ENCODE measurements at places on chromosomes 6 and 20.

- DNase-seq = no peak
Observed at GRCh38 chr20:1842281-1842680, 52.9 kb upstream of the SIRPA start.

DNA sequence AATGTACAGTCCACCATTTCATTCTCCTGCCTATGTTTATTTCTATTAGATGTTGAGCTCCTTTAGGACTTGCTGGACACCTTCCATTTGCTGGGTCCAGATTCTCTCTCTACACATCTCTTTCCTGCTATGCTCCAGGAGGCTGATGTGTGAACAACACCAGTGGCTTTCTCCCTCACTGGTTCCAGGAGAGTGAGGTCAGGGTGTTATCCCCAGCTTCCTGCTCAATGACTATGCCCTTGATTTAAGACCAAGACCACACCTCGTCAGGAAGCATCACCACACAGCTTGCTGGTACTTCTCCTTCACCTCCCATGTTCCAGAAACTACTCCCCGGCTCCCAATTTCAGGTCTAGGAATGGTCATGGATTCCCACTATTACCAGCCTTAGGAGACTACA is 31.3 kb upstream of the E2F3 start:
- no peak for DNase-seq

DNA sequence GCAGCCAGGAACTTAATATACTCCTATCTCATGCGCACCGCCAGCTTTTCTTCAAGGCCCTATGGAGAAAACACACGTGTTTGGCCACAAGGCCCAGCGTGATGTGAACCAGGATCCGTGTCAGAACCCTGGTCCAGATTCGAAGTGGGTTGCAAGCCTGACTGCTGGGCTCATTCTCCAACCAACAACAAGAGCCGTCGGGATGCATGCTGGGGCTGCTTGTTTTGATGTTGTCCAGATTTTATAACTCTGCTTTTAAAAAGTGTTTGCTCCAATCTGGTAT is 463 bp upstream of the SLC22A2 start:
- DNase-seq = no peak

- DNase-seq = no peak
Observed at GRCh38 chr20:37901240-37901639, 1.7 kb upstream of the VSTM2L start.

DNA sequence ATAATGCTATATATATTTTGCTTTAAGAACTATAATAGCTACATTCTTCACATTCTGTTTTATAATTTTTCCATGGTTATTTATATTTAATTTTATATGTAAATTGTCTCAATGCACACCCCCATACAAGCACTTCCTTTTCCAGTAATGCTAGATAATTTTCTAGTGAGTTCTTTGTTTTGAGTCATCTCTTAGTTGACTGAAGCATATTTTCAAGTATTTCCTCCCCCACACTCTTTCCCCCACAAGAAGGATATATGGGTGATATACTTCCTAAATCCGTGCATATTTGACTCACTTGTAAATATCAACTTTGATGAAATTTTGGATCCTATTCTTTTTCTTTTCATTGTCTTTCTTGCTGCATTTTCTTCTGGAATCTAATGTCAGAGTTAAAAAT is 82.1 kb upstream of the SRSF6 start:
- DNase-seq = no peak

DNA sequence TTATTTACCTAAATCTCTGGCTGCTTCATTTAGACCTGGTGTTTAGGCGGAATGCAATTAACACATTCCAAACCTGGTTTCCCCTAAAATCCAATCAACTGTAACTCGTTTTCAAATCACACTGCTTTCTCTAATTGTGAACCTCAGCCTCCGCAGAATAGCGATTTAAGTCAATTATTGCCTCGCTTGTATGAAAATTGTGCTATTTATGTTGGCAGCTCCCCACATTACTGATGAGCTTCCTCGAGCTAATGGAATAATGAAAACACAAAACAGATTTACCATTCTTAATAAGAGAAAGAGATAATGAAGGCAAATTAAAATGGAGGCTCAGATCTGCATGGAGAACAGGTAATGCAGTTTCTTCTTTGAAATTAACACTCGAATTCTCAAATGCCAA is 67.9 kb downstream of the SLC2A10 start:
- DNase-seq = no peak

DNA sequence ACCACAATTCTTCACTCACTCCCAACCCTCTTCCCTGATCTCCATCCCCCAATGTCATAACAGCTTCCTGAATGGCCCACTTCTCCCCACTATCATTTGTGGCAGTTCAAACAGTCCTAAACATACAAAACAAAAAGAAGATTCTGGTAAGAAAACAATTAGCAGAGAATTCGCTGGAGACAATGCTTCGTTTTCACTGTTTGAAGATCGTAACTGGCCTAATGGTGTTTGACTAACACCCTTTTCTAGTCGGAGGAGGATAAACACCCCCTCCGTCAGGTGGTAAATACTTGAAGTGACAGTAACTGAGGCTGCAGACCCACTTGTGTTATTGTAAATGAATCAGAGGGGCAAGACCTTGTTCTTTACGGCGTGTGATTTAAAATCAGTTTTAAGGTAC is 3.8 kb downstream of the EYA2 start:
- DNase-seq = peak; percentile 16

DNA sequence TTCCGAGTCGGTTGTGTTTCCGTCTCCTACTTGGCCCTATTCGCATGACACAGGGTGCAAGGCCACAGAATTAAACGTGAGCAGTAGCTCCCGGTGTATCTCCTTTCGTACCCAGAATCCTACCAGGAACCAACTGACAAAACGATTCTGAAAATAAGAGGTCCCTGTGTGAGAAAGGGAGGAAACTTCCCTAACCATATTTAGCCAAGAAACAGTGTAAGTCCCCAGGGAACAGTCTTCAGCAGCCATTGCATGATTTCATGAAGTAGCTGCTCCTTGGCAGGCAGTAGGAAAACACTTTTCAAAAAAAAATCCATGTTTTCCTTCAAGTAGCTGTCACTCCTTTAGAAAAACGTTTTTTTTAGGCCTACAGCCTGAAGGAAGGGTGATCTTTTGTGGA is 46.9 kb downstream of the PDE10A start:
- DNase-seq = no peak

DNA sequence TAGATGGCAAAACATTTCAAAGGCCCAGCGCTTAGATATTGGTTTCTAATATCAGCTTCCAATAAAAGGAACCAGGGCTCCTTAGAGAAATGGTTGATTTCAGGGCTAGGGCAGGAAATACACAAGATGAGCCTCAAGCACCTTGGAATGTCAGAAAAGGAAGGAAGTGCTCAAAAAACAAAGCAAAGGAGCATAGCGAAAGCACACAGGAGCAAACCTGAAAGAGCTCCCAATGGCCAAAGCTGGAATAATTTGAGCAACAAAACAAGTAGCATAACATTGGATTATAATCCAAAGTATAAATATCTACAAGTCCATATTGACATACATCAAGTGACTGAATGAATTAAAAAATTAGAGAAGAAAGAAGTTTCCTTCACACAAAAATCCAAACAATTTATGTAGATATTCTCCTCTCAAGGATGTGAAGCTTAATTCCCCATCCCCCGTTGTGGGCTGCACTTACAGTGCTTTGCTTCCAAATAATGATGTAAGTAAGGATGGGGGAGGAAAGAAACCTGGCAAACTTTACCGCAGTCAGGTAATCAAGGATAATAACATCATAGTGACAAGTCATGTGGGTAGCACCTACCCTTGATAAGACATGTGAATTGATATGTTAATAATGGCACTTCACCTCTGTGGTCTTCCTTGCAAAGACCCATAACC is 132.9 kb upstream of the DST start:
- no peak for DNase-seq

GRCh38 chr6:135941275-135942025 is 89.9 kb downstream of the PDE7B start:
- DNase-seq = no peak

DNA sequence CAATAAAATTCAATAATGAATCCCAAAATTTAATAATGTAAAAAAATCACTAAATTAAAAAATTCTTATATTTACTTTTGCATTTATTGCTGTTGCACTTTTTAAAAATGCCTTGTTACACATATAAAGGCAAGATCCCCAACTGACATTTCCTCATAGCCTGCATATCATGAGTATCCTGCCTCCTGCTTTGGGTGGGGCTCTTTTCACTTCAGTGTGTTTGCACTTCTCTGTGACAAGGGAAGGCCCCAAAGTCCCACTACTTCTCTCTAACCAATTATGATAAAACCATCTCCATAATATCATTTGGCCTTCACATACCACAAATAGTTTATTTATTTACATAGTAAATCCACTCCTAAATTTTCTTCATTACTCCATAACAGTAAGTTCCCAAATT is 446.1 kb upstream of the MARCKS start:
- DNase-seq = no peak

- DNase-seq = no peak
Observed at GRCh38 chr6:142699391-142699790, 245.6 kb downstream of the HIVEP2 start.

- DNase-seq = no peak
Observed at GRCh38 chr6:133394630-133395029, 153.5 kb downstream of the EYA4 start.

GRCh38 chr20:22974354-22974753 is 60.8 kb upstream of the SSTR4 start:
- DNase-seq = no peak

DNA sequence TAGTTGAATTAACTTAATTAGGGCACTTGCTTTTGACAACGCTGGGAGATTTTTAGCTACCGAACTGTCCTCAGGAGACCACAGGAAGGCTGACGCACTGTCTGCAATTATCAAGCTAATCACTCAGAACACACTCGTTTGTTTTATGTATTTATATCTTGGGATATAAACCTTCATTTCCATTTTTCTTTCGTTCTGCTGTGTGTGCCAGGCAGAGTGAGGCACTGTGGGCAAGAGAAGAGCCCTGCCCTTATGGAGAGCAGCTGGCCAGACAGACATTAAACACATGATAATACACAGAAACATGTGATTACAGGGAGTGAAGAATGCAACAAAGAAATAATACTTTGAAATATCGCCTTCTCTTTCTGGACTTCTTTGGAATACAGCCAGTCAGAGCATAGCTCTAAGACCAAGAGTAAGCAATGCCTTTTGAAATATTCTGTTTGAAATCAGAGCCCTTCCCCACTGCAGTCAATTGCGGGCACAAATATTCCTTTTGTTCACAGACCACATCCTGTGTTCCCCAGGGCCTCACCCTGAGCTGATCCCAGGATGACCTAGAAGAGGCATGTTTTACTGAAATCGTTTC is 96.8 kb downstream of the ANKRD60 start:
- no peak for DNase-seq

GRCh38 chr6:142474531-142475289 is 172.9 kb downstream of the ADGRG6 start:
- DNase-seq = peak; percentile 20

GRCh38 chr6:27889628-27890444 is 22.4 kb downstream of the OR2B2 start:
- DNase-seq = no peak

- DNase-seq = peak; percentile 78
Observed at GRCh38 chr20:41003143-41003935, 25.3 kb upstream of the TOP1 start.

GRCh38 chr6:88679841-88680240 is 283.6 kb downstream of the RNGTT start:
- DNase-seq = no peak
